Progenitor cell of endocrine pancreas (in vitro differentiated cells): ENCODE measurements at places on chromosomes 4 and X. TPM values are rescaled to one million over a fixed set of nuclear protein-coding genes. Genes with fewer than 3 reads are reported as not detected.
A peak's percentile ranks its signal among the peaks of the same experiment; 100 is the strongest.

Gene TBC1D8B
- 6.6 and 6.8 TPM in 2 replicates for total RNA-seq

Gene SH3D19
- 35.5 and 38.4 TPM in 2 replicates for total RNA-seq

Gene LAMTOR3
- 58.0 and 58.2 TPM in 2 replicates for total RNA-seq

Gene H2BW1
- total RNA-seq = not detected in 2 replicates

Gene SMIM10L2A
- total RNA-seq = 9.0 and 9.5 TPM in 2 replicates

DNA sequence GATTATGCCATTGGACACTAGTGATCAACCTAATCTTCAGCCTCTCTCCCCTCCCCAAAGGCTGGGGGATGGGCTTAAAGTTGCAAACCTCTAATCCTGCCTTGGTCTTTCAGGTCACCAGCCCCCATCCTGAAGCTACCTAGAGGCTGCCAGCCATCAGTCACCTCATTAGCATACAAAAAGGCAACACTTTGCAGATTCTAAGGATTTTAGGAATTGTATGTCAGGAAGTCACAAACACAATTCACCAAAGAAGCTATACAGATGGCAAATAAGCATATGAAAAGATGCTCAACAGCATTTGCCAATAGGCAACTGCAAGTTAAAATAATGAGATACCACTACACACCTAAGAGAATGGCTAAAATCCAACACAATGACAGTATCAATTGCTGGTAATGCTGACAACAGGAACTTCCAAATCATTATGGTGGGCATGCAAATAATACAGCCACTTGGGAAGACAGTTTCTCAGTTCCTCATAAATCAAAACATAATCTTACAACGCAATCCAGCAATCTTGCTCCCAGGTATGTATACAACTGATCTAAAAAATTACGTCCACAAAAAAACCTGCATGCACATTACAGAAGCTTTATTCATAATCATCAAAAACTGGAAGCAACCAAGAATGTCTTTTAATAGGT, 9.0 kb upstream of the PIM2 start:
- peaks cover 18% of the 10 kb centered on the region for H3K36me3 ChIP-seq
- H3K27ac ChIP-seq = no peak overlapping the region
- H3K27me3 ChIP-seq = no peaks in the 10 kb centered on the region

DNA sequence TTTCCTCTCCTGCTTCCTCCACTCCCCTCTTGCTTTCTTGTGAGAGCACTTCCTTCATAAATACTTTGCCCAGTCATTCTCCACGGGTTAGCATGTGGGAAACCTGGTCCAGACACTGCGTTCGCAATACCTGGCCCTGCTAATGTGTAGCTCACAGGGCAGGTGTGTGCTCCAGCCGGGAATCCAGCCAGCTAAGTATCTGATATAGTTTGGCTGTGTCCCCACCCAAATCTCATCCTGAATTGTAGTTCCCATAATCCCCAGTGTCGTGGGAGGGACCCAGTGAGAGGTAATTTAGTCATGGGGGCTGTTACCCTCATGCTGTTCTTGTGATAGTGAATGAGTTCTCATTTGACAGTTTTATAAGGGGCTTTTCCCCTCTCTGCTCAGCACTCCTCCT, 32.2 kb upstream of the STX18 start:
- peak overlapping the region; percentile 78 for H3K4me3 ChIP-seq
- DNase-seq = no peak
- H3K27ac ChIP-seq = peak overlapping the region; percentile 96
- peaks cover 4% of the 10 kb centered on the region for H3K27me3 ChIP-seq
- H3K36me3 ChIP-seq = peaks cover 16% of the 10 kb centered on the region

- no peaks in the 10 kb centered on the region for H3K27me3 ChIP-seq
- H3K4me3 ChIP-seq = no peak overlapping the region
- DNase-seq = no peak
- H3K27ac ChIP-seq = no peak overlapping the region
- H3K36me3 ChIP-seq = no peaks in the 10 kb centered on the region
- H3K4me1 ChIP-seq = peaks cover 19% of the 10 kb centered on the region
Measured at GRCh38 chr4:16195209-16195608, 31.1 kb downstream of the TAPT1 start.

GRCh38 chrX:85379174-85379907, at the start of gene POF1B:
Gene POF1B (minus strand): TSS chrX:85379665. CDS start chrX:85379454, 211 bp downstream.
- no peaks in the 10 kb centered on the region for H3K36me3 ChIP-seq
- no peak within 1 kb of the TSS for H3K4me3 ChIP-seq
- no peak for DNase-seq
- no peaks in the 10 kb centered on the region for H3K27me3 ChIP-seq
- H3K4me1 ChIP-seq = peaks cover 11% of the 10 kb centered on the region

DNA sequence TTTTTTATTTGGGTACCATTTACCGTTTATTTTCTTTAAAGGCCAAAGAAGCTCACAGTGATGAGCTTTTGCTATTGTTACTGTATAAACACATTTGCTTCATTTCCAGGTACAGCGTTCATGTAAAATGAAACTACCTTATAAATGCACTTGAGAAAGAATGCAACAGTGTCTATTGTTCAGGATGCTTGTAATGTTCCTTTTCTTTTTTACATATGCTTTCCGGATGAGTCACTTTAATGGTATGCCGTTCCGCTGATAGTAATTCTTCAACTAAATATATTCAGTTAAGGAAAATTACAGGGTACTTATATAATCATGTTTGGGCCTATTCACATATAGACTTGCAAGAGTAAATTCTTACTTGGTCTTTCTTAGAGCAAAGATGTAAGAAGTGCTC, 354.9 kb downstream of the RPA4 start:
- H3K4me1 ChIP-seq = peaks cover 3% of the 10 kb centered on the region
- no peaks in the 10 kb centered on the region for H3K27me3 ChIP-seq
- DNase-seq = no peak
- no peak overlapping the region for H3K27ac ChIP-seq
- peaks cover 2% of the 10 kb centered on the region for H3K36me3 ChIP-seq

GRCh38 chrX:9749146-9749692, 16.4 kb downstream of the GPR143 start:
- no peak overlapping the region for H3K4me3 ChIP-seq
- H3K27ac ChIP-seq = no peak overlapping the region
- no peak for DNase-seq
- peaks cover 4% of the 10 kb centered on the region for H3K4me1 ChIP-seq
- H3K27me3 ChIP-seq = no peaks in the 10 kb centered on the region
- H3K36me3 ChIP-seq = peaks cover 2% of the 10 kb centered on the region

DNA sequence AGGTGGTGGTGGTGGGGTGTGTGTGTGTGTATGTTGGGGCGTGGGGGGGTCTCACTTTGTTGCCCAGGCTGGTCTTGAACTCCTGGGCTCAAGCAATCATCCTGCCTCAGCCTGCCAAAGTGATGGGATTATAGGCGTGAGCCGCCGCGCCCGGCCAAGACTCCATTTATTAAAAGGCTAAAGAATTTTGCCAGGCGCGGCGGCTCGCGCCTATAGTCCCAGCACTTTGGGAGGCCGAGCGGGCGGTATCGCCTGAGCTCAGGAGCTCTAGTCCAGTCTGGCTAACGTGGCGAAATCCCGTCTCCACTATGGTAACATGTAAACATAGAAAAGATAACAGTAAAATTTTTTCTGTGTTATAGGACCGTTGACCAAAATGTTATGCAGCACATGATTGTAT, 3.7 kb upstream of the UBA1 start:
- no peak overlapping the region for H3K4me3 ChIP-seq
- peaks cover 7% of the 10 kb centered on the region for H3K36me3 ChIP-seq
- H3K27ac ChIP-seq = no peak overlapping the region
- H3K27me3 ChIP-seq = no peaks in the 10 kb centered on the region

- H3K36me3 ChIP-seq = no peaks in the 10 kb centered on the region
- H3K4me1 ChIP-seq = peaks cover 10% of the 10 kb centered on the region
- peak overlapping the region; percentile 61 for H3K4me3 ChIP-seq
- no peak for DNase-seq
Measured at GRCh38 chrX:120309873-120310705, 1.2 kb downstream of the TMEM255A start.

- H3K4me3 ChIP-seq = no peak overlapping the region
- H3K27ac ChIP-seq = no peak overlapping the region
- H3K36me3 ChIP-seq = peaks cover 20% of the 10 kb centered on the region
- no peaks in the 10 kb centered on the region for H3K27me3 ChIP-seq
- no peaks in the 10 kb centered on the region for H3K4me1 ChIP-seq
Measured at GRCh38 chr4:1695913-1696312, 11.8 kb upstream of the FAM53A start.

GRCh38 chr4:77036206-77036605, 39.6 kb downstream of the CCNI start:
- peaks cover 23% of the 10 kb centered on the region for H3K36me3 ChIP-seq
- no peak overlapping the region for H3K27ac ChIP-seq
- no peak for DNase-seq
- peaks cover 2% of the 10 kb centered on the region for H3K4me1 ChIP-seq
- no peaks in the 10 kb centered on the region for H3K27me3 ChIP-seq

- H3K36me3 ChIP-seq = no peaks in the 10 kb centered on the region
- no peak overlapping the region for H3K27ac ChIP-seq
- DNase-seq = no peak
- H3K27me3 ChIP-seq = no peaks in the 10 kb centered on the region
Measured at GRCh38 chr4:107069049-107069448, 32.9 kb upstream of the DKK2 start.

GRCh38 chrX:150200820-150201287, 162.3 kb upstream of the MAMLD1 start:
- H3K27me3 ChIP-seq = no peaks in the 10 kb centered on the region
- DNase-seq = no peak
- no peaks in the 10 kb centered on the region for H3K36me3 ChIP-seq
- H3K4me1 ChIP-seq = no peaks in the 10 kb centered on the region
- H3K27ac ChIP-seq = no peak overlapping the region
- H3K4me3 ChIP-seq = no peak overlapping the region

- DNase-seq = no peak
- H3K4me1 ChIP-seq = no peaks in the 10 kb centered on the region
- H3K27ac ChIP-seq = no peak overlapping the region
- no peak overlapping the region for H3K4me3 ChIP-seq
Measured at GRCh38 chr4:6184169-6184568, 16.2 kb downstream of the JAKMIP1 start.

DNA sequence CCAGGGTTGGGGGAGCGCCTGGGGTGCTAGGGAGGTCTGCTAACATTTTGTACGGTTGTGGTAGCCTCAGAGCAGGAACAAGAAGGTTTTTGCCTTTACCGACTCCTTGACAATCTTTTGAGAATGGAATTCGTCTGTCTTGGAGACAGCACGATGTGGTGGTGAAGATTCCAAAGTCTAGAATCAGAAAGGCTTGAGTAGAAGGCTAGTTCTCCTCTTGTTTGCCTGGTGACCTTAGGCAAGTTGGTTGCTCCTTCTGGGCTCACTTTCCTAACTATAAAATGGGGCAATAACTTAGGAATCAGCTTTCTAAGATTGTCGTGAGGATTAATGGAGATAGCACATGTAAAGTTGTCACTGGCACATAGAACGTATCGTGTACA, 741 bp downstream of the FAM47E start:
- H3K36me3 ChIP-seq = no peaks in the 10 kb centered on the region
- no peak for DNase-seq
- H3K27ac ChIP-seq = no peak overlapping the region
- peaks cover 9% of the 10 kb centered on the region for H3K4me1 ChIP-seq

DNA sequence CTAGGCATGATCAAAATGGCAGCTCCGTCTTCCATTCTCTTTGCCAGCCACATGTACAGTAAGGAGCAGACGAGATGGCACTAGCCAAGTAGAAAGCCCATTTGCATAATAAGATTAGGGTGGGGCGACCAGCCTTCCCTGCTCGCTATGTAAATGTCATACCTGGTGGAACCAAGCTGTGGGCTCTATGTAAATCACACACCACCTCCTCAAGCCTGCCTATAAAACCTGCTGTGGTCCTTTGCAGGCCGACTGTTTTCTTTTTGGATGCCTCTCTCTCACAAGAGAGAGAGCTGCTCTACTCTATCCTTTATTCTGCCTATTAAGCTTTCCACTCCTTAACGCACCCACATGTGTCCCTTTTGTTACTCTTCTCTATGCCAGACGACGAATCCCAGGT, 1472.7 kb downstream of the ARAP2 start:
- no peaks in the 10 kb centered on the region for H3K36me3 ChIP-seq
- no peaks in the 10 kb centered on the region for H3K27me3 ChIP-seq
- peaks cover 4% of the 10 kb centered on the region for H3K4me1 ChIP-seq
- no peak overlapping the region for H3K4me3 ChIP-seq
- H3K27ac ChIP-seq = no peak overlapping the region
- DNase-seq = no peak

DNA sequence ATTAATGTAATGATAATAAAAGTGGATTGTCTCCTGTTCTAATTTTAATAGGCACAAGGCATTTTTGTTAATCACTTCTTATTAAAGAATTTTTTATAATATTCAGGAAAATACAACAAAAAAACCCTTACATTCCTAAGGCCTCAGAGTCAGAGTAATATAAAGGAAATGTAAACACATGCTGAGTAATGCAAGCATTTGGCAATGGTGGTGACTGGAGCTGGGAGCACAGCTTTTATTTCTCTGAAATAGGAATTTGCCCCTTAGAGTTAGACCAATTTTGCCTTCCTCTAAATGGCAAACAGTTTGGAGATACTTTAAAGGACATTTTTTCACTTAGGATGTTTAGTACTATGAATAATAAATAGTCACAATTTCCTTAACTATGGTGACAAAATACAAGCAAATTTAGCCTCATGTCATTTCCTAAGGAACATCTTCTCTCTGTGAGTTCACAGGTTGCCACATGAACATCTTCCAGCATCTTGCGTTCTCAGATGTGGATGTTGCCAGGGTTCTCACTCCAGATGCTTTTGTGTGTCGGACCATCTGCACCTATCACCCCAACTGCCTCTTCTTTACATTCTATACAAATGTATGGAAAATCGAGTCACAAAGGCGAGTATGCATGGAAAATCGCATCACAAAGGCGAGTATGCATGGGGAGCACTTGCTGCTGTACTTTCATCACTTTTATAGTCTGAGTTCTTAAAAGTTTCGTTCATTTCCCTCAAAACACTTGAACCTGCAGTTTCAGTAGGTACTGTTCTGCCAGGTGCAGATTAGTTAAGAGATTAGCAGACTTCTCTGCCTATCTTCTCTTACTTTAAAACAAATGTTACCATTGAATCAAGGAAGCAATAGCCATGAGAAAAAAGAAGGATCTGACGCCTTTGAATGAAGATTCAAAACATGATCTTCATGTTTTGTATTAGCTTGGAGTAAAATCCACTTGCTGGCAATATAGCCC, 15.9 kb upstream of the F11 start:
- H3K27ac ChIP-seq = no peak overlapping the region
- no peaks in the 10 kb centered on the region for H3K27me3 ChIP-seq
- H3K4me3 ChIP-seq = no peak overlapping the region
